ENCODE measurements at places on chromosomes 5 and 9.

DNA sequence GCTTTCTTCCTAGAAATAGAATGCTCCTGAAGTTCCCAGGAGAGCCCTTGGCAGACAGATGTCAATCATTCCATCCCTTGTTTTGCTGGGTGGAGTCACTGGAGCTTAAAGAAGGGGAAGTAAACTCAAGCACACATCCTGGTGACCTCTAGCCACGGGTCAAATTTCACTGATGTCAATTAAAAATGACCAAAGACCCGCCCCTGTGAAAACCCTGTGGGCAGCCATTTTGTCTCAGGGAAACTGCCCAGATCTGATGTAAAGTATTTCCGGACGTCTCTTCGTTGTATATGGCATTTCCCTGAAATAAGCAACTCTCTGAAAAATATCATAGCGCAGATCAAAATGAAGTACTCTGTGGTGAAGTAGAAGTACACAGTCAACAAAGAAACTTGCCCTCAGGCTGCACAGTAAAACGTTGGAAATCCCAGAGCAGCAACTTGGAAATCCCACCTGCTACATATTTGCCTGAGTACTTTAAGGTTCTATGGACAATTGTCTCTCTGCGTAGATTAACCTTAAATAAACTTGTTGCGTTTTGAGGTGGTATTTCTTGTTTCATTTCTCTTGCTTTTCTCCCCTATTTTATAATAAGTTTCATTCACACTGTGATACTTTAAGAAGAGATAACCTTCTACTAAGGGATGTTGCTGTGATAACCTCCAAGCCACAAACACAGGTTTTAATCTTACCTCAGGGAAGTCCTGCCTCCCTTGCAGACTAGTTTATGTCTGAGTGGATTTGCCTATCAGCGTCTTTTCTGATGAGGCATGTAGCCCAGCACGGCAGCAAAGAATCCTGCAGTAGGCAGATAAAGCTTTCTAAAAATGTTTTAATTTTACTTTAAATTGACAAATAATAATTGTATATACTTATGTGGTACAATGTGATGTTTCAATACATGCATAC, 60.9 kb upstream of the PIP5K1B start:
- no peak for DNase-seq

DNA sequence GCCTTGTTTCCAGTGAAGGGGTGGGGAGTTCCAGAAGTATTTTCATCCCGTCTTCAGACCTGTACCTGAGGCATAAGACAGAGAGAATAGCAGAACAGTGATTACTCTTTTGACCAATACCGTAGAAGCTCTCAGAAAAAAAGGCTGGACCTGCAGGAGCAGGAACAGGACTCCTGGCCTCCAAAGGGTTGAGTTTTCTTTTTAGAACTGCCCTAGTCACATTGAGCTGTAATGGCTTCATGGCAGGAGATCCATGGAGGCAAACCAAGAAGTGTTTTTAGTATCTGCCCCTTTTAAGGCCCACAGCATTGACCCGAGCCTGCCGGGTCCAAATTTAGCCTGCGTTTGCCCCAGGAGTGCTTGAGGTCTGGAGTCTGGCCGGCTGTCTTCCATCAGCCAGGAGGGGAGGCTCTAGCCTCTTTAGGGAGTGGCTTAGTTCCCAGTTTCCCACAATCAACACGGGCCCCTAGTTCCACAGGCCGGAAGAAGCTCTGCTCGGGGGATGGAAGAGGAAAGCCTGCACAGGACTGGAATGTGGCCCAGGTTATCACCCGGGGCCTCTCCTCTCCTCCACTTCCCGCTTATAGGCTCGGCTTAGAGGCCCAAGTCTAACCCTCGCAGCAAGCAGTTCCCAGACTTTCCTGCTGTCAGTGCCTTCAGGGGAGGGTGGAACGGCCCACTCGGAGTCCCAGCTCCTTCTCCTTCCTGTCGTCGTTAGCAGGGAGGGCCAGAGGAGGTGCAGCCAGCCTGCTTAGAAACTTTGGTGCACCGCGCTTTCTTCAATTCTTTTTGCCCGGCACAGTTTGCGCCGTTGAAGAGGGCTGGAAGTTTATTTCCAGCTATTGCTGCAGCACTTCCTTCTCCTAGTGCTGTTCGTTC, 80.7 kb downstream of the C9orf152 start:
- no peak for DNase-seq

- no peak for DNase-seq
These were observed 76.8 kb upstream of the SH3PXD2B start for GRCh38 chr5:172530878-172531703.

DNA sequence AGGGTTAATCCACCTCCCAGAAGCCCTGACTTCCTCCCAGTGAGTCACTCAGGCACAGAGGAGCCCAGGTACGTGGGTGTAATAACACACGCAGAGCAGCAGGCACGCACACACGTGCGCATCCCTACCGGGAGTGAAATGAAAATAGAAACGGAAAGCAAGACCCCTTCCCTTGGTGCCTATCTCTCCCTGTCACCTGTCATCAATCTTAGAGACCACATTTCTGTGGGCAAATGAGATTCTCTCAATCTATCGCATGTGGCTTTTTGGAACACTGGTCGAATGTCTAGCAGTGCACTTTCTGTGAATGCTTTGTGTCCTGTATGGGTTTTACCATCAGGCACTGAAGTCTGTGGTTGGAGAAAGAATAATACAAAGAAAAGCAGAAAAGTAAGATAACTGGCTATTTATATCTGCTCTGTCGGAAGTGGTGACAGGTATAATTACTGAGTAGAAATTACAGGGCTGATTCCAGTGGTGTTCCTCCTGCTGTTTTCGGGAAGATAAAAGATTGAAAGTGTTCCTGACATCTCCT, 137.7 kb upstream of the GRIA1 start:
- DNase-seq, result no peak

DNA sequence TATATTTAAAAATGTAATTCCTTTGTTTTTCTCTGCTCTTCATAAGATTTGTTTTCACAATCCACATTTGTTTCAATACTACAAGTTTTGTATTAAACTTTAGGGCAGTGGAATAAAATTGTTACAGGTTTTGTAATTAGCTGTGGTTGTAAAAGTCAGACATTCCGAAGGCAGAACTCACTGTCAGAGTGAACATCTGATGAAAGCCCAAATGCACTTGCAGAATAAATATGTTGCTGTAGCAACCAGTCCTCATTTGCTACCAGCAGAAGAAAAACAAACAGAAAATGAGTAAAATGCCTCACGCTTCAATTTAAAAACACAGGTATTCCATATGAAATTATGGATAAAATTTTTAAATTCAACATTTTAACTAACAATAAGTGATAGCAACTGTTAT, 740.1 kb upstream of the FAM174A start:
- DNase-seq, result no peak

DNA sequence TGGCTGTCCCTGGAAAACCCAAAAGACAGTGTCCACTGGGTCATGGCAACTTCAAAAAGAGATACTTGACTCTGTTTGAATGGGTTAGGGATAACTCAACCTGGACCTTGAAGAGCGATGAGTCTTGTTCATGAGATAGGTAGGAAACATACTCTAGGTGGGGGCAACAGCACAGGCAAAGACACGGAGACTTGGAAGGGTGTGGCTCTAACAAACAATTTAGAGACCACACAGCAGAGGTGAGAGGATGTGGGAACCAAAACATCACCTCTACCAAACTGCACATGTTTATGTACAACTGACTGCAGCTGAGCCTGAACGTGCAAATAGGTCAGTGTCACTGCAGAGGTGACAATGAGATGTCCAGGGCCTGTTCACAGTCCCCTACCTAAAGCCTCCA, 247.7 kb upstream of the ADRA1B start:
- no peak for DNase-seq

GRCh38 chr5:173325091-173325698, 3.0 kb downstream of the STC2 start:
- DNase-seq, result no peak

DNA sequence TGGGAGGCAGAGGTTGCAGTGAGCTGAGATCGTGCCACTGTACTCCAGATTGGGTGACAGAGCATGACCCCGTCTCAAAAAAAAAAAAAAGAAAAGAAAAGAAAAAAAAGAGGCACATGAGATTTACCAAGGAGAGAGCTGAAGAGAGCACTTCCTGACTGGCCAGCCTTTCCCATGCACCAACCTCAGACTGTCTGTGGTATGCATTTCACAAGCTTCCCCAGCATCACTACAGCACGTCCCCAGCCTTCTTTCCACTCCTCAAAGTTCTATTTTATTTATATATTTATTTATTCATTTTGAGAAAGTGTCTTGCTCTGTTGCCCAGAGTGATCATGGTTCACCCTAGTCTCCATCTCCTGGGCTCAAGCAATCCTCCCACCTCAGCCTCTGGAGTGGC, 13.6 kb upstream of the FUBP3 start:
- DNase-seq, result no peak

GRCh38 chr9:72734631-72735030, 213.2 kb downstream of the TMC1 start:
- no peak for DNase-seq

DNA sequence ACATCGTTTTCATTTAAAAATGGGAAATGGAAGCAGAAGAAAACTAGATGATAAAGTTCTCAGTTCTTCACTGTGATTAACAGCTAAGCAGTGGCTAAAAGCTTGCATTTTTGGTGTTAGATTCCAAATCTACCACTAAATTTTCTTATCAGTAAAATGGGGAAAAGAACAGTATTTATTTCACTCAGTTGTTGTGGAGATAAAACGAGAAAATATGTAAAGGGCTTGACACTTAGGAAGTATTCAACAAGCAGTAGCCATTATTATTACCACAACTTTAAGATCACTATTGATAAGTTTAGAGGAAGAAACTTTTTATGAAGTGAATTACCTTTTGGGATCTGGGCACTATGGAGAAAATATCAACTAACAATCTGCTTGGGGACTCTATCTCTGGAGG, 4.5 kb downstream of the STOM start:
- no peak for DNase-seq

DNA sequence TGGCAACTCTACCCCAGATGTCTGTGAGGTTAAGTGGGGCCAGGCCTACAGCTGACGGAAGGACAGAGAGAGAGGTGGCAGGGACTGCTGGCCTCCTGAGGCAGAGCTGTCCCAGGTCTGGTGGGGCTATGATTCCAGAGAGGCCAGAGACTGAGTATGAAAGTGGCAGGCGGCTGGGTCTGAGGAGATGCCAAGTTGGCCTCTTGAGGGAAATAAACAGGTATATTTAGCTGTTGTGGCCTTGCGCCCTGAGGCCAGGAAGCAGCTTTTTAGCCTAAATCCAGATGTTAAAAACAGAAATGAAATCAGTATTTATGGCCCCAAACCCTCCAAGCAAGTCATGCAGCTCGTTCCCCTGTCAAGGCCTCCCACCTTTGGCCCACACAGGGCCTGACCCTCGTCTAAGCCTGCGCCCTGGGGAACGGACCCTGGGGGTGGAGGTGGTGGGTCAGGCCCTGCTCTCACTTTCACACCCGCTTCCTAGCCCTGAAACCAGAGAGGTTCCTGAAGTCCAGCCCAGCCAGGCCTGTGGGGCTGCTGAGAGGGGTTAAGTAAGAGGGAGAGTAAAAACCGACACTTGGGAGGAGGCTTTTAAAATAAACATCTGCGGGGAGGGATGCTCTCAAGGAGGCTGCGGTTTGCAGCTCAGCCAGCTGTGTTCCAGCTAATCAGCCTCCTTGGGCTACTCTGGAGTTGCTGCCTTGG, 18.7 kb downstream of the PCDHGC5 start:
- DNase-seq, result no peak

DNA sequence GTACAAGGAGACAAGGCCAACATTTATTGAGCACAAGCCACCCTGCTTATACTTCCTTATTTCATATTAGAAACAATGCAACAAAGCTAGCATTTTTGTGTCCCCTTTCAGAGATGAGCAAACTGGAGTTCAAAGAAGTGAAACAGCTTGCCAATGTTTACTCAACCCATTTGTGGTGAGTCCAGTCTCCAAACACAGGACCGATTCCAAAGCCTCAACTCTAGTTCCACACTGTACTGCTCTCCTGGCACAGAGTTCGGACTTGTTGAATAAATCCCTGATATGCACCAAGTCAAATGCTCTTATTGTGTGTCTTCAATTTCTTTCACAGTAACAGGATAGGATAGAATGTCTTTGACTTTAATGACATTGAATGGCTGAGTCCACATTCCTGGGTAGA, 604.8 kb upstream of the BRINP1 start:
- no peak for DNase-seq

GRCh38 chr9:6272229-6272598, 56.0 kb upstream of the TPD52L3 start:
- no peak for DNase-seq

DNA sequence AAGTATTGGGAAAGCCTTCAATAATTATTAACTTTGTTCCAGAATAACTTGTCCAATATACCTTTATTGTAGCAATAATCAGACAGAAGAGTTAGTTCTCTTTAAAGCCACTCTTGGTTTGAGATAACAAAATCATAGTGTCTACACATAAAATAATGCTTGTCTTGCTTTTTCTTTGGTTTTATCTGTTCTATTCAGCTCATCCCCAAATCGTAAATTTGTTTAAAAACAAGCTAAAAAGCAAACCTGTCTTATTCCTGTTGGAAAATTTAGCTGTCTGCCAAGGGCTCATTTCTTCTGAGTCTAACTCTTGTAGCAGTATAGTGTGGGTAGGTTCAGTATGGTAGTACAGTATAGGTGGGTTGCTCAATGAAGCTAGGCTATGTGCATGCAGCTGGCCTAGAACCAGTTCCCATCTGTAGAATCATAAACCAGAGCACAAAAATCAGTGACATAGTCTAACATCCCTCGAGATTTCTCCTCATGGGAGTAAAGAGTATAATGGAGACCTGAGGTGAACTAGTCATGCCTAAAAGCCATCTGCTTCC, 17.9 kb upstream of the APBA1 start:
- DNase-seq, result no peak

- no peak for DNase-seq
These were observed 50.2 kb upstream of the NR3C1 start for GRCh38 chr5:143453720-143454119.
